Ovary (tissue), 10 donors: ENCODE measurements at places on chromosomes 13 and 19. TPM values are rescaled to one million over a fixed set of nuclear protein-coding genes. Genes with fewer than 3 reads are reported as not detected.

DNA sequence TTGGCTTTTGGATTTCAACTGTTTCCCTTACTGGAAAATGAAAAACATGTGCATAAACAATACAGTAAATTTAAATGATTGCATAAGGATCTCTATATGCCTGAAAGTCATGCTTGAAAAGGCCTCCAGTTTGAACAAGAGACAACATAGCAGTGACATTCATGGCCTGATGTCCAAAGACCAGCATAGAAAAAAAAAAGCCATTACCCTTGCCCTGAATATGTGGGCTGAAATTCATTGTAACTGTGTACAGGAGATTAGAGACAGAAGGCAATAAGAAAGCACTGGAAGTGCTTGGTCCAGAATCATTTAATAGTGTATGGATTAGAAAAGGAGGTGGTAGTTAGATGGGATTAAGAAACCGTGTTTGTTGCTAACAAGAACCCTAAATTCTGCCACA, 15.4 kb downstream of the MIR17HG start:
- no peak for DNase-seq

GRCh38 chr19:50482271-50482855, 5.7 kb upstream of the GARIN5A start:
- no peak for DNase-seq

The OR7D2 gene
- polyA plus RNA-seq: not detected

DNA sequence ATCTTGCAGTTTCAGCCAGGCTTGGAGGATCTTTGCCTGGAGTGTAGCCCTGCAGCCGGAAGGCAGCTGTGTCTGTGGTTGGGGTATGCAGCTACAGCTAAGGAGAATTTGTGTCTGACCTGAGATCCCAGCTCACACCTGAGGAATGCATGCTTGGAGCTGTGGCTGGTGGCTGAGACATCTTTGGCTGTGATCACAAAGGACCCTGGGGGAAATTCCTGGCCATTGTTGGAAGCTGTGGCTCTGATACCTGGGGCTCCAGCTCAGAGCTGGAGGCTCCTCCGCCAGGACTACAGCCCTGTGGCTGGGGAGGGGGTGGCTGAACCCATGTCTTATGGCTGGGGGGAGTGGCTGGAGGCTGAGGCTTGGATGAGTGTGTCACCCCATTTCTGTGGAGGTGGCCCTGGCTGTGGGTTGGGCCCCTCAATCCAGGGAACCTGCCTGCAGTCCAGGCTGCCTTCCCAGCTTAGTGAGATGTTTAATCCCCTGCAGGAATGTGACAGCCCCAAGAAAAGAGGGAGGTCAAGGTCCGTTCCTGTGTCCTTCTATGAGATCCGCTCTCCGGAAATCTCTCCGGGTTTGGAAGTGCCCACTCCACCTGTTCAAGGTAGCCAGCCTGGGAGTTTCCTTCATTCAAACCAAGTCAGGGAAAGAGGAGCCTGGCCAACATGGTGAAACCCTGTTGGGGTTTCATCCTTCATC, 27.6 kb downstream of the ARHGEF18 start:
- DNase-seq: no peak

GRCh38 chr13:99058527-99059495, 80.9 kb upstream of the DOCK9 start:
- no peak for DNase-seq

DNA sequence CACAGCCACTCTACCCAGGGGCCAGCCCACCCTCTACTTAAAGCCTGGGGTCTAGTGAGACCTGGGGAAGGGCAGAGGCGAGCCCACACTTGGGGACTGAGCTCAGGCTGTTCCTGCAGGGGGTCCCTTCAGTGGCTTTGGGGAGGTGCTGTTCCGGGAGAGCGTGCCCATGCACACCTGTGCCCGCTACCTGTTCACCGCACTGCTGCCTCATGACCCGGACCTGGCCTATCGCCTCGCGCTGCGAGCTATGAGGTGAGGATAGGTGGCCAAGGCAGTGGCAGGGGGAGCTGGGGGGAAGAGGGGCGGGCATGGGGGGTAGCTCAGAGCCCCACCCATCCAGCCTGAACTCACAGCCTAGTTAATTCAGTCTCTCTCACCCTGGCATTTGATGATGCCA, 24.0 kb downstream of the ZSWIM4 start:
- no peak for DNase-seq

The FXYD7 gene
- polyA plus RNA-seq: 0.38 TPM

DNA sequence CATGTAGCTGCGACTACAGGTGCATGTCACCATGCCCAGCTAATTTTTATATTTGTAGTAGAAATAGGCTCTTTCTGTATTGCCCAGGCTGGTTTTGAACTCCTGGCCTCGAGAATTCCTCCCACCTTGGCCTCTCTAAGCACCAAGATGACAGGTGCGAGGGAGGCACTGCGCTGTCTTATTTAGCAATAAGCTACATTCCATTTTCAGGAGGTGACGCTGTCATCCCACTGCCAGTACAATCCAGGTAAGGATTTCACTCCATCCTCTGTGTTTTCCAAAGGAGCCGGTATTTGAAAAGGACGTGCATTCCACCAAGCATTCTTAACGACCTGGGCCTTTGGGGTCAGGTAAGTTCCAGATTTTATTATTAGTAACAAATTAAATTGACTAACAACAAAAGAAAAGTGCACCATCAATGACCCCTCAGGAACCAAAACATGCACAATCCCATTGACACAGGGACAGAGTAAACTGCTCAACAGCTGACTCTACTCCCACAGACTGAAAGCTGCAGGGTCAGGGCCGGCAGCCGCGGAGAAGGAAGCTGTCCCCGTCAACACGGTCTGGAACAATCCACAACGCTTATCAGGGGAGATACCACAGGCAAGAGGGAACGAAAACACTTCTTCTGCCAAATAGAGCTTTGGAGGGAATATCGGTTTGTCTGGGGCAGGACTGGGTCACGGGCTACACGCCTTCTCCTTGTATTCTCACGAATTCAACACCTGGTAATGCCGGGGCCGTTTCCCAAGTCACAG, 82.8 kb downstream of the INSR start:
- DNase-seq: peak; percentile 90

GRCh38 chr19:48396016-48396823, 2.8 kb downstream of the GRIN2D start:
- no peak for DNase-seq

GRCh38 chr19:6887316-6887715, at the start of gene ADGRE1:
TSS of gene ADGRE1 (plus strand) at chr19:6887579. CDS start at chr19:6887609, 30 bp downstream.
- DNase-seq: no peak

DNA sequence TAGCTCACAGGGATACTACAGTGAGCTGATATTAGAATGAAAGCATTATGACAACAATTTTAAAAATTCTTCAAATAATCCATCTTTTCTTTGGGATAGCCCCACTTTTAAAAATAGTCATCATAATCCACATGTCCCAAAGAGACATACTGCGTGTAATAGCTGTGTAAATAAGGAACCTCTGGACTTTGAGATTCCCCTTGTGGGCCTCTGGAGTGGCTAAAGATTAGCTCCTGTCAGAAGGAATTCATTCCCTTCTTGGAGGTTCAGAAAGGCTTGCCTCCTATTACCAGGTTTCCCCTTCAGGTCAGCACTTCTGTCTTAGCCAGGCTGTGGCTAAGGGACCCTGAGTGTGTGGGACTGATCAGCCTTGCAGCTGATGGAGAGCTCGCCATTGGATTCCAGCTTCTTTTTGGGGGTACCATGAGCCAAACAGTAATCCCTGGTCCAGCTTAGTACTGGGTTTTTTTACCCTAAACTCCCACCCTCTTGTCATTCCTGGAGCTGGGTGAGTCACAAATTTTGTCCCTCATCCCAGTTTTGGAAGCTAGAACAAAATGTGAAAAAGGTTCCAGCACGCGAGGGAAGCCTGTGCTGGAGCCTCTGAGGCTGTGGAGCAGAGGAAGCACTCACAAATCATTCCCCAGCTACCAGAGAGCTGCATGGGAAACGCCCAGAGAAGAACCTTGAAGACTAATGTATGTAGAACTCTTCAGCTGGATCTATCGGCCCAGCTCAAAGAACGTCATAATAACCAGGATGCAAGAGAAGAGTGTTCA, 96.7 kb downstream of the RNASEH2B start:
- no peak for DNase-seq

The LSM14A gene
- polyA plus RNA-seq: 114 TPM

The ATP4A gene
- not detected for polyA plus RNA-seq

The KLK4 gene
- polyA plus RNA-seq: not detected

GRCh38 chr13:80584306-80584705, 243.4 kb upstream of the SPRY2 start:
- DNase-seq: no peak
